ENCODE measurements at places on chromosomes 7 and 10. TPM values are rescaled to one million over a fixed set of nuclear protein-coding genes. Genes with fewer than 3 reads are reported as not detected.

DNA sequence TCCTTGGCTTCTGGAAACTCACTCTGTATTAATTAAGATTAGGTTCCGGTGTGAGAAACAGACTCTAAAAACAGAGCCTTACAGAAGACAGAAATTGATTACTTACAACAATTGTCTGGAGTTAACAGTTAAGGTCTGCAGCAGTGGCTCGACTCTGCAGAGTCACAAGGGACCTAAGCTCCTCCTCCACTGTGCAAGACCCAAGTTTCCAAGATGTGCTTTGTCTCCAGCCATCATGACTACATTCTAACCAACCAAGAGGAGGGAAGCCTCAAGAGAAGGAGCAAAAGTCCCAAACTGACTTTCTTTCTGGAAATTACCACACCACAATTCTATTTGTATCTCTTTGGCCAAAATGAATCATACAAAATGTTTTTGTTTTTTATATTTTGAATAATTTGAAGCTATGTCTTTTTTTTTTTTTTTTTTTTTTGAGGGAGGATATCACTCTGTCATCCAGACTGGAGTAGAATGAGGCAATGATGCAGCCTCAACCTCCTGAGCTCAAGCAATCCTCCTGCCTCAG is 14.2 kb upstream of the ODAD2 start:
- no peak for DNase-seq

The NIPSNAP2 gene
- polyA plus RNA-seq, result 48.2 TPM

The SFXN2 gene
- 8.5 TPM for polyA plus RNA-seq

GRCh38 chr7:94888551-94888950 is 18.8 kb upstream of the PPP1R9A start:
- DNase-seq, result peak; percentile 47

- DNase-seq, result no peak
Observed at GRCh38 chr10:1102831-1103230, 46.6 kb downstream of the WDR37 start.

The LBX1 gene
- polyA plus RNA-seq, result not detected

The TBX20 gene
- polyA plus RNA-seq, result 1.3 TPM

The ICA1 gene
- 0.84 TPM for polyA plus RNA-seq

- DNase-seq, result no peak
Observed at GRCh38 chr7:95636140-95636940, 40.0 kb upstream of the PDK4 start.

DNA sequence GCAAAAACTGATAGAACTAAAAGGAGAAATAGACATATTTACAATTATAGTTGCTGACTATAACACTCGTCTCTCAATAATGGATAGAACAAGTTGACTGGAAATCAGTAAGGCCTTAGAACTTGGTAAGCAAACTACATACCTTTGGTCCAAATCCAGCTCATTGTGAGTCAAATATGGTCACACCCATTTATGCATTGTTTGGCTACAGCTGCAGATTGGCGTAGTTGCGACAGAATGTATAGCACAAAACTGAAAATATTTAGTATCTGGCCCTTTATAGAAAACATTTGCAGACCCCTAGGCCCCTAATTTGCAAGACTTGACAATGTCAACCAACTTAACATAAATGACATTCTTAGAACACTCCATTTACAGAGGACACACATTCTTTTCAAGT is 103.6 kb upstream of the EGR2 start:
- no peak for DNase-seq

The CPN1 gene
- 0.29 TPM for polyA plus RNA-seq

DNA sequence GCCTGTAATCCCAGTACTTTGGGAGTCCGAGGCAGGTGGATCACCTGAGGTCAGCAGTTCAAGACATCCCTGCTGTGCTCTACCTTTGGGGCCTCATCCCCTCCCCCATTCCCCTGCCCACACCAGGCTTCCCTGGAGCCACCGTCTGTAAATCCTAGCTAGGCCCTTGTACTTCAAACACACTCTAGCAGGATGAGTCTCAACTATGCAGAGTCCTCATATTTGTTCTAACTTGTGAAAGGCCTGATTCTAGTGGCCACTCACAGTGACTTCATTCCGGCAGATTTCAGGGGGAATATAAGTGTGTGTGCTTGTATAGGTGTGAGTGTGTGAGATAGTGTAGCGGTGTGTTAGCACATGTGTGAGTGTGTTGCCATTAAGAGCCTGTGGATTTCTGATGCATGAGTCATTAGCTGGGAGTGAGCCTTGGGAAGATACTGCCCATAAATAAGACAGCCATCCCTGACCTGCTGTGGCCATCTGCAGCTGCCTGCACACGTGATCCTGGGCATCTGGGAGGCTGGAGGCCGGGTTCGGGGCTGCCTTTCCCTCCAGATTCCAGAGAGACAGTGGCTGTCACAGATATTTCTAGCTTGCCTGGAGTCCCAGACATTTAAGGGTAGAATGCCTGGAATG is 1.7 kb upstream of the NEURL1 start:
- peak; percentile 68 for DNase-seq

- DNase-seq, result no peak
Observed at GRCh38 chr10:98110356-98110755, 24.1 kb upstream of the R3HCC1L start.

DNA sequence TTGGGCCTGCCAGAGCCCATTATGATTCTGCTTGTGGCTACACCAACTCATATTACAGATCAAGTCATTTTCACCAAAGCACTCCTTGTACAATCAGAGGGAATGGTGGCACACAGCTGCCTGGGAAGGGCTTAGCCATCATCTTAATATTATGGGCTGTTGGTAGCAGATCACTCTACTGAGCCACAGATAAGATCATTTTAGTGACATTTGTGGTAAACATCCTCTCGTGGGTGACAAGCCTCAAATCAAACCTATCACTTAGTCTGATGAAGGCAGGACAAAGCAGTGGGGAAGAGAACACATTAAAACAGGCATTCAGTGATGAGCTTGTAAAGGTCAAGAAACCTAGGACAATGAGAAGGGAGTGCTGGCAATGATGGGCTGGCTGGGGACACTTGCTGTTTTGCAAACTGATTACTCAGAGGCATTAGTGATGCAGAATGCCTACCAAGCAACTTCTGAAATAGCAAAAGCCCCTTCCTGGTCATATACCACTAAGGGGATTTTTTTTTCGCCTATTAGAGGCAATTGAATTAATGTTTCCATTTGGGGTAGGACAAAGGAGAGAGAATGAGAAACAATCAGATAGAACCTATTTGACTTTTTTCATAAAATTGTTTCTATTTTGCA is 137.5 kb upstream of the WDR11 start:
- DNase-seq, result no peak

All from A549 (cell line).